ENCODE measurements at places on chromosomes 1 and 21.

DNA sequence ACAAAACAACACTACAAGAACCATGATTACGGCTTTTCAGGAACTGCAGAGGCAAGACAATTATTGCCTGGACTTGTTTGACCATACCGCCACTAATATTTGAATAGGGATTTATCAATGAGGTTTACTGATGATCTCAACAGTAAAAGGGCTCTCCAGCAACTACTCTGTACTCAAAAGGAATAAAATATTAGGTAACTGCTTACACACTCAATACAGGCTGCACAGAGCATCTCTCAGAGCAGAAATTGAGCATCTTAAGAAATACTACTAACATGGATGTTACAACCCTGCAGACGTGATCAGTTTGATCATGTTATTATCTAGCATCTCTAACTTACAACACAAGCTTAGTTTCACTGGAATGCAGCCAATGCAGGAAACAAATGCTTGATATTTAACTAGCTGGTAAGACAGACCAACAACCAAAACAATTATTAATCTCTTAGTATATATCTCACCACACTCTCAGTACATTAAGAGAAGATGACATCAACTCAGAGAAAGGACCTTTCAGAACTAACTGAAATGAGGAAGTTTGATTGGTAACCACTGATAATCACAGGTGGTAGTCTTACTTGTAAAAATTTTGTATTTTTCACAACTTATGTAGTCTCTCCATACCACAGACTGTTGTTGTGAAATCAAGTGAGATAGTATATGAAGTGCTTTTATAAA, 52.2 kb downstream of the PUM1 start:
- DNase-seq = no peak

- DNase-seq = no peak
Observed at GRCh38 chr1:54919367-54920359, 32.7 kb upstream of the DHCR24 start.

- DNase-seq = no peak
Observed at GRCh38 chr1:159839116-159839849, 12.6 kb downstream of the SLAMF8 start.

- no peak for DNase-seq
Observed at GRCh38 chr1:222754366-222755139, 17.6 kb downstream of the FAM177B start.

GRCh38 chr1:206465951-206466350, 4.3 kb upstream of the IKBKE start:
- DNase-seq = no peak

DNA sequence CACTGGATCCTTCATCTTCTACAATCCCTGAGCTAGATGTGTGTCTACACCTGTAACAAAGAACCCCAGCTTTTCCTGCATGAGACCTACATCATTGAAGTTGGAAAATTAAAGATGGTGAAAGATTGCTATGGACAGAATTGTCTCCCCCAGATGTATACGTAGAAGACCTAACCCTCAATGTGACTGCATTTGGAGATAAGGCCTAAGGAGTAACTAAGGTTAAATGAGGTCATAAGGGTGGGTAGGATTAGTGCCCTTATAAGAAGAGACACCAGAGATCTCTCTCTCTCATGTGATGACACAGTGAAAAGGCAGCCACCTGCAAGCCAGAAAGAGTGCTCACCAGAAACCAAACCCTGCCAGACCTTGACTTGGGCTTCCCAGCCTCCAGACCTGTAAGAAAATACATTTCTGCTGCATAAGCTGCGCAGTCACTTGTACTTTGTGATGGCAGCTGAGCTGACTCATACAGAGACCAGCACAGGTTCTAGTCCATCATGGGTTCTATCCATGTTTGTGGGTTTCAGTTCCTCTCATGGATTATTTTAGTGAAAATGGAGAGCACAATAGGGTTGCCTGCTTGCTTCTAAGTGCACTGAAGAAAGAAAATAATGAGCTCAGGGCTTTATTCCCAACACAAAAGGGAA, 180.8 kb downstream of the TPR start:
- no peak for DNase-seq

GRCh38 chr1:17762313-17762712, 7.2 kb downstream of the ACTL8 start:
- no peak for DNase-seq

- no peak for DNase-seq
Observed at GRCh38 chr1:204477036-204477740, 17.4 kb downstream of the PIK3C2B start.

DNA sequence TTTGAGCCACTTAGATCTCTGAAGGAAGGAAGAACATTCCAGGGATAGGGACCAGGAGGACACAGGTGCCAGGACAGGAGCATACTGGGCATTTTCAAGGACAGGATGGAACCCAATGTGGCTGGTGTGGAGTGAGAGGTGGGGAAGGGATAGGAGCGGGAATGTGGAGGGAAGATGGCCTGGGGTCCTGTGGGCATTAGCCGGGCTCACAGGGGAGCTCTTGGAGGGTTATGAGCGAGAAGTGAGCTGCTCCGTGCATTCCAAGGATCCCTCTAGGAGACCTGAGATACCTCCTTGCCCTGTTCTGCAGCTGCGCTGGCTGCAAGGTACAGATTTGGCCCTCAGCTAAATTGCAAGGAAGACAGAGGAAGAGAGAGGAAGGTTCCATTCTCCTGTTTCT, 87.5 kb downstream of the IER5 start:
- DNase-seq = no peak

DNA sequence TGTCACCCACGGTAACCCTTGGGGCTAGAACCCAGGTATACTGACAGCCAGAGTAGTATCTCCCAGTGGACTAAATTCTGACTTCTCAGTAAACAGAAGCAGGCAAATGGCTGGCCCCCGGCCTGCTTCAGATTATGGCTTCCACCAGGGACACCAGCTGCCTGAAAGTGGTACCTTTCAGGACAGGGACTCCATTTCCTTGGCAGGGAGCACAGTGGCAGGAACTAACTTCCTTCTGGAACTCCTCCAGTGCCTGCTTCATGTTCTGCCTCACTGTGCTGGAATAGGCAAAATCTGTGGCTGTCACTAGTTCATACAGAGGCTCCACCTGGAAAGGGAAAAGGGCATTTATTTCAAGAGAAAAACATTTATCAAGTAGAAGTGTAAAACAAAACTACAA, 32.7 kb downstream of the C8B start:
- DNase-seq = no peak

GRCh38 chr1:16205334-16205671, 7.1 kb downstream of the ARHGEF19 start:
- DNase-seq = no peak

DNA sequence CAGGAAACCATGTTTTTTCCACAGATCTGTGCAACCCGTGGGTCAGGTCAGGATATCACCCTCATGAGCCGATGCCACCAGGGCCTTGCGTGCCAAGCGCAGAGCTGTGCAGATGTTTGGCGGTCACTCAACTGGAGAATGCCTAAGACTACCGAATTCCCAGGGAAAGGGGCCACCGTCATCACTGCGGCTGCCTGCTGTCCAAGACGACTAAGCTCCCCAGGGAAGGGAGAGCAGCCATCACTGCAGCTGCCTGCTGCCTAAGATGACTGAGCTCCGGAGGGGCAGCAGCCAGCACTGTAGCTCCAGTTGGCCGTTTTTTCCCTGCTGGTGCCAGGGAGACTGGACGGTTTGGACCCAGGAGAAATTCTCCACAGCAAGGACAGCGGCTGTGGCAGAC, 31.1 kb downstream of the AKT3 start:
- DNase-seq = no peak

- DNase-seq = no peak
Observed at GRCh38 chr1:2130156-2130555, 64.4 kb downstream of the FAAP20 start.

DNA sequence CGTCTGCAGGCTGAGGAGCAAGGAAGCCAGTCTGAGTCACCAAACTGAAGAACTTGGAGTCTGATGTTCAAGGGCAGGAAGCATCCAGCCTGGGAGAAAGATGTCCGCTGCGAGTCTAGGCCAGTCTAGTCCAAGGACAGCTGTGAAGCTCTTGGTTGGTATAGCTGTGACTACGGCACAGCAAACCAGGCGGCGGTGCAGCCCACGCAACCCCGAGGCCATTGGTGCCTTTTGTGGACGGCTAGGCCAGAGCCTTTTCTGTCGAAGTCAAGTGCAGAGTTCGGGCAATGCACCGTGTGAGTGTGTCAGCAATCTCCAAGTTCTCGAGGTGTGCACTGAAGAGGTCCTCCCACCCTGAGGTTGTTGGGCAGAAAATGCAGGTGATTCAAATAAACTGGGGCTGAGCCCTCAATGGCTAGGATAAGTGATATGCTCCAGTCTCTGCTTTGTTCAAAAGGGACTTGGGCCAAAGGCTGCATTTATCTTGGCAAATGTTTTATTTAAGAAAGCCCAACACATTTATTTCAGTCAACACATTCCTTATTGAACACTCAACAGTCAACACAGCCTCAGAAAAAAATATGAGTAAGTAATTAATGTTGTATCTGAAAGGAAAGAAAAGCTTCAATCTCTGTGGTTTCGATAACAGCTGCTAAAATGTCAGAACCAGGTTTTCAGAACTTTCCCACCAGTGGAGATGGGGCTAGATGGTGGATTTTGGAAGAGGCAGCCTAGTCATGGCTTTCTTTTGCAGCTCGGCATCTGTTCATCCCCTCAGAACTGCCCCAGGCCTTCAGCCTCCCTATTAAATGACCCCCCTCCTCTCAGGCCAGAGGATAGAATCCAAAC, 78.1 kb upstream of the COX20 start:
- DNase-seq = no peak

- no peak for DNase-seq
Observed at GRCh38 chr1:87335175-87335884, 6.7 kb downstream of the LMO4 start.

All from NCI-H2171 (cell line).